ENCODE measurements at places on chromosomes 1 and 21. TPM values are rescaled to one million over a fixed set of nuclear protein-coding genes. Genes with fewer than 3 reads are reported as not detected.

- DNase-seq, result peak; percentile 53
Measured at GRCh38 chr1:156656806-156657740, 15.2 kb downstream of the BCAN start.

DNA sequence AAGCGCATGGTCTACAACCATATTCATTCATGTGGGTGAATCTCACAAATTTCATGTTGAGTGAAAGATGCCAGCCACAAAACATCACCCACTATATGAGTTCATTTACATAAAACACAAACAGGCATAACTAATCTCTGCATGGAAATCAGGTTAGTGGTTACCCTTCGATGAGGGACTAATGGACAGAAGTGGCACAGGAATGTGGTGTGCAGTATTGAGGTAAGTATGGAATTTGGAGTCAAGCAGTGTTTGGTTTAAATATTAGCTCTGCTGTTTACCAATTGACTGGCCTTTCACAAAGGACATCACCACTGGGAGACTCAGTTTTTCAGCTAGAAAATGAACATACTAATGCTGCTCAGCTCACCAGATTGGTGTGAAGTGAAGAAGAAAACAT is 24.2 kb downstream of the CCDC185 start:
- no peak for DNase-seq

- no peak for DNase-seq
Measured at GRCh38 chr1:87508247-87508787, 179.6 kb downstream of the LMO4 start.

DNA sequence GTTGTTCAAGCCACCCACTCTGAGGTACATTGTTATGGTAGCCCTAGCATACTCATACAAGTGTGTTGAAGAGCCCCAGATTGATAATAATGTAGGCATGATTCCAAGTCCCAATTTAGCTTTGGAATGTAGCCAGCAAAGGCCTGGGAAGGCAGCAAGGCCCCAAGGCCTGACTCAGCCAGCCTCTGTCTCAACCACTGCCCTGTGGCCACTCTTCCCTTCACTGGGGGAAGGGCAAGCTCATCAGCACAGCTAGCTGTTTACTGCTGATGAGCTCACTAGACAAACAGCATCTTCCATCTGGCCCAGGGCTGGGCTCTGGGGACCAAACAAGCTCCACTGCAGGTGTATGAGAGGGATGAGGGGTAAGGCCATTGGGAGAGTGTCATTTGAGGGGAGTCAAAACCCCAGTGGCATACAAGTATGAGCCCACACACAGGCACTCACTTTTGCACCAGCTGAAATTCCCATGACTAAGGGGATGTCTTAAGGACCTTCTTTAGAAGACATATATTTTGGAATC is 2.2 kb upstream of the IRF6 start:
- peak; percentile 97 for DNase-seq

DNA sequence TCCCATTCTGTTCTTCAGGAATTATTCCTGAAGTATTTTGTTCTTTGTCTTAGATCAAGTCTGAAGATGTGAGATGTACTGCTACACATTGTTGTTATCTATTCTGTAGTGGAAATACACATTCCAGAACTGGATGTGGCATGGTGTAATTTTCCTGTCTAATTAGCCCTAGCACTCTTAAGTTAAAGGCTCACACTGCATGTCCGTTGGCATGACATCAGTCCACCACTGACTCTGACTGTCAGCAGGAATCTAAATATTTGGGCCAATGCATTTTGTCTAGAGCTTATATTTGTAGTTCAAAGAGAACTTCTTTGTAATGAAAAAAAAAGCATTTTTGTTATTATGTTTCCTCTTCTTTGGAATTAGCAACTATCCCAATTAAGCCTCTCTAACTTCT is 201.0 kb downstream of the S1PR1 start:
- no peak for DNase-seq

- no peak for DNase-seq
Measured at GRCh38 chr1:203229471-203230135, at the start of gene CHIT1. Gene CHIT1, minus strand, starts transcription at chr1:203229673. Its CDS starts 37 bp downstream, at chr1:203229636.

DNA sequence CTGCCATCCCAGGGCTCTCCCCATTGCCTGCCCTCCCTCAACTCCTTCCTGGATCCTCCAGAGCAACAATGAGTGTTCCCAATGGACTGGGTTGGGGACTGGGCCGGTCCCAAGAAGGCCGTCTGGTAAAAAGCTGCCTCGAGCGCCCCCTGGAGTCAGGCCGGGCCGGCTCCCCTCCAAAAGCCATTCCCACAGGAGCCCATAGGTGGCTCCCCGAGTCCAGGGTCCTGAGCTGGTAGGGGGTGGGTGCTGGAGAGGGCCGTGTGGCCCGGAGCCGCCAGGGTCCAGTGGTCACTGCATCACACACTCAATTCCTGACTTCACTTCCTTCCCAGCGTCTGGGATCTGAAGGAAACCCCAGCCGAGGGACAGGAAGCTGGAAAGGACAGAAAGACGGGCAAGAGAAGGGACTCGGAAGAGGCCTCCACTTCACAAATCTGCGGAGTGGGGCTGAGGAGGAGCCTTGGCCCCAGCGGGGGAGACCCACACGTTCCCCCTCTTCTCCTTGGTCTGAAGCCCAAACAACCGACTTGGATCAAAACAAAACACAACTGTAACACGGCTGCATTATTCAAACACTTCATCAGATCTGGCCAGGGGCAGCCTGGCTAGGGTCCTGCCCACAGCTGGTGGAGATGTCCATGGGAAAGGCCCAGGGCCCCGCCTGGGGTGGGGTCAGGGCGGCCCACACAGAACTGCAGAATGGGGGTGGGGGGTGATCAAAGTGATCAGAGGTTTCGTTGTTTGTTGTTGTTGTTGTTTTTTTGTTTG is 10.9 kb upstream of the ALDH4A1 start:
- peak; percentile 87 for DNase-seq

DNA sequence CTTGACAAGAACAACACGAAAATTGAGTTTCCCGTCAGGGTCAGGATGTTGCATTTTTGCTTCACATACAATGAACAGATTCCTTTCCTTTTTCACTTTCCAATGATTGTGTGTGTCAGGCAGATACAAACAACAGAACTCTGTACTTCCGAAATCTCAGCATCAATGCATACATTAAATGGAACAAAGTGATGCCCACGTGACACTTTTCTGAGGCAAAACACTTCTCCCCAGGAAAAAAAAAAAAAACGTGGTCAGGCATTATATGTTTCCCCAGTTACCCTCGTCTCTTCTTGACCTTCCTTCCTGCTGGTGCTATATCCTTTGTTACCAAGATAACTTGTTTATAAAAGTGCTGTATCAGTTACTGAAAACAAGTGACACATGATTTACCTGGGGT is 181.8 kb downstream of the ZNF281 start:
- peak; percentile 76 for DNase-seq

- DNase-seq, result no peak
Measured at GRCh38 chr1:98460136-98460535, 201.4 kb upstream of the SNX7 start.

DNA sequence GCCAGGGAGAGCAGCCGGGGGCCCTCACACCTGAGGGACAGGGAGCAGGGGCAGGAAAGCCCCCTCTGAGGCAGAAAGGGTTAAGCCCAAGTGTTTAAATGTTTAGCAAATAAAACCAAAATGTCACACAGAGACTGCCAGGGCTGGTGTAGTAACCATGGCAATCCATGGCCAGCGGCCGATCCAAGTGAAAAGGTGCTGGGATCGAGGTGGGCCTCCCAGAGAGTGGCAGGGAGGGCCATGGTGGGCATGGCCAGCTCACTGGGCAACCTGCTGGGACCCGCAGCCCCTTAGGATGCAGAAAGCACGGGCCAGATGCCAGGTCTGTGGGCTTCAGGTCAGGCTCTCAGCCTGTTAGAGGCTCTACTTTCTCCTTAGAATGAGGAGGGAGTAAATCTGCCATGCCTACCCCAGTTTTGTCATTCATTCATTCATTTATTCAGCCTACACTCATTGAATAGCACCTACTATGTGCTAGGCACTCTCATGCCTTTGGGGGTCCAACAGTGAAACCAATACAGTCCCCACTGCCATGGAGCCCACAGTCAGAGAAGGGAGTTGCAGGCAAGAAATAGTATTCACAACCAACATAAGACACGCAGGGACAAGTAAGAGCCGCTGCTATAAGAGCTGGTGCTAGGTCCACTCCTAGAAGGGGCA is 56.1 kb downstream of the KCNN3 start:
- no peak for DNase-seq

The CD58 gene
- total RNA-seq, result 19.6 TPM

The EDN2 gene
- not detected for total RNA-seq

The RUNX3 gene
- not detected for total RNA-seq

The C8B gene
- not detected for total RNA-seq

Measured in dermis microvascular lymphatic vessel endothelial cell (primary cell).